ENCODE measurements at places on chromosomes 5 and 9.

DNA sequence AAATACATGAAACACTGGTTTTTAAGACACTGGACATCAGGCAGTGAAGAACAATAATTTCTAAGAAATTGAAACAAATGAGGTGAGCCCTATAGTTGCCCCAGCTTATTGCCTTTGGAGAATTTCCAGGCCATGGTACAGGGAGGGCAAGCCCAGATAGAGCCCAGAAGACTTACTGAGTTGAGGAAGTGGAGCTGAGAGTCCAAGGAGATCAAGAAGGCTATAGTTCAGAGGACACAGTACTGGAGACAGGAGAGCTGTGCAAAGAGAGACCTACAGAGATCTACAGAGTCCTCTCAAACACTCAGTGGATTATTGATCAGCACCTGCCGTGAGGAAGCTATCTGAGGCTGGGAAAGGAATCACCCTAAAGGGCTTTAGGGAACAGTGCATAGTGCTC, 112.6 kb downstream of the GALNT10 start:
- DNase-seq = no peak

DNA sequence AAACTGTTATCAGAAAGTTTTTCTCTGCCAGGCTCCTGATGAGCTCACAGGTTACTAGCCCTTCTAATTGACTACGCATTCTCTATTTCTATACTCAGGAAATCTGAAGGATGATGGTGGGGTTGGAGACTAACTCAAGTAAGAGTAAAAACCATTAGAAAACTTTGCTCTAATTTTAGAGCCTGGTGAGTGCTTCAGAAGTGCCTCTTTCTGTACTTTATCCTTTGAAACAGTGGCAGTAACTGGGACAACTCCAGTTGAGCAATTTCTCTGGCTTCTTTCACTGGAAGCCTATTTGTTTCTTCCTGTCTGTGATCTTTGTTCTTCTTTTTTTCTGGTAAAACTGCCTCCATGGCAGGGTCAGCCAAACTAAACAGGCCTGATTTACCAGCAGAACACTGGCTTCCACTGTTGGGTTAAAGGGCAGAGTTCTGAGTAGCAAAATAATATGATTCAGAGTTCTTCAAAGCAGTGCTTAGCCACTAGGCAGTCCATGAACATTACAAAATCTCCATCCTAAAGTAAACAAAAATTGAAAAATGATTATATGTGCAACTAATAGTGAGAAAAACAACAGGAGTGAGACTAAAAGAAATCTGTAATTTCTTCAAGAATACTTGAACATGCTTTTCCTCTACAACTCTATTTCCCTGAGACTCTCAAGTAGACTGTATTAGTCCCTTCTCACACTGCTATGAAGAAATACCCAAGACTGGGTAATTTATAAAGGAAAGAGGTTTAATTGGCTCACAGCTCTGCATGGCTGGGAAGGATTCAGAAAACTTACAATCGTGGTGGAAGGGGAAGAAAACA, 79.8 kb downstream of the MROH2B start:
- DNase-seq = no peak

DNA sequence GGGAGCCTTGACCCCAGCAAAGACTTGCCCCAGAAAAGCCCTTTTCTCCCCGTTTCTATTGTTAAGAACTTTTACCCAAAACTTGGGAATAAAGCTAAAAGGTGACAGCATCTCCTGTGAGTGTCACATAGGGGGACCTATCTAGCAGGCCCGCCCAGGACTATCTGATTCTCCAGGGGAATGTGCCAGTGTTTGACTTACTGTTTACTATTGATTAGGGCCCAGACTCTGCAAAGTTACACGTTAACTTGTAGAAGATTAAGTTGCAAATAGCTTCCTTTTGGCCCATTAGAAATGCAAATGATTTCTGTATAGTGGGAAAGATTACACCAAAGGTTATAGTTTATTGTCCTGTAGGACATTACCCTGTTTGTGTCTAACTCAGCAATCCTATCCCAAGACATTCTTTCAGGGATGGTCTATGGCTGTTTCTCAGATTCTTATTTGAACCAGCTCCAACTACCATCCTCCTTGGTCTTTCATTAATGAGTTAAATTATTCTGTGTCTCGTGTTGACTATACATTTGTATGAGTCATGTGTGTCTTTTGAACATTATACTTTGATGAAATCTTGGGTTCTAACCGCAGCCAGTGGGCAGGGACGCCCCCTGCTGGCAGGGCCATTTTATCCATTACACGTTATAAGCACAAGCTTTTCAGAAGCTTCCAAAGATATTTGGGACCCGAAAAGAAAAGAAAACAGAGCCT, 60.7 kb downstream of the HRH2 start:
- no peak for DNase-seq

GRCh38 chr9:76835571-76836283, 70.2 kb downstream of the PRUNE2 start:
- DNase-seq = no peak

DNA sequence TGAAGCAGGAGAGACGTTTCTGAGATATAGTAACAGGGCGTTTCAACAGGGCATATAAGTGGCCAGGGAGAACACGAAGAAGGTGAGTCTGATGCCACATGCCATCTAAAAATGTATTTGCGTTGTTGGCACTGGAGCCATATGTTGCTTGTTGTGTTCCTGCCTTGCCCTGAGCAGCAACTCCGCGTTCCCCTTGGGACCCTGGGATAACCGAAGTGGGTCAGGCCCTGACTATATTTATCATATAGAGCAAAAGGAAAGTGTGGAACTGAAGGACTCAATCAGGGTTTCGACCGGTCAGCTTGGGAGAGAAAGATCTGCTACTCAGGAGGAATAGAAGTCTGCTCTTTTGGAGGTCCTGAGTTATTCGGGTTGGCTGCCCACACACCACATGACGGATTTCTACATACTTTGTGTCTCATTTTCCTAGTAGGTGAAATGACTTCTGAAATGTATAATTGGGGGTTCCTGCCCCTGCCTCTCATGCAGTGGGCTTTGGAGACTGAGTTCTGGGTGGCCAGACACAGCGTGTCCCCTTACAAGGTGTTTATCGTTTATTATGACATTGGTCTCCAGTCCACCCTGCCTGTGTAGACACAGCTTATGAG, 3.0 kb downstream of the STC2 start:
- DNase-seq = no peak

DNA sequence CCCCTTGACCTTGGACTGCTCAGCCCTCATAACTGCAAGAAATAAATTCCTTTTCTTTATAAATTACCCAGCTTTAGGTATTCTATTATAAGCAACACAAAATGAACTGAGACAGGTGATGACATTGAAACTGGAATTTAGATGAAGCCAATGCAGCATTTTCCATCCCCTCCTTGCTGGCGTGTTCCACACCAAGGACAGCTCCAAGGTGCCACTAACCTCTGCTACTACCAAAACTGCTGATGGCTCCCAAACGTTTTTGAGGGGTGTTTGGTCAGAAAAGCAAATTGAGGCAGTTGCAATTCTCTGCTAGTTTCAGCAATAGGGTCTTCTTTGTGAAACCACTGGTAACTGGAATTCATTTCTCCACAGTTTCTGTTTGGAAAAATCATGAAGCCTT, 124.8 kb downstream of the DRD1 start:
- no peak for DNase-seq

DNA sequence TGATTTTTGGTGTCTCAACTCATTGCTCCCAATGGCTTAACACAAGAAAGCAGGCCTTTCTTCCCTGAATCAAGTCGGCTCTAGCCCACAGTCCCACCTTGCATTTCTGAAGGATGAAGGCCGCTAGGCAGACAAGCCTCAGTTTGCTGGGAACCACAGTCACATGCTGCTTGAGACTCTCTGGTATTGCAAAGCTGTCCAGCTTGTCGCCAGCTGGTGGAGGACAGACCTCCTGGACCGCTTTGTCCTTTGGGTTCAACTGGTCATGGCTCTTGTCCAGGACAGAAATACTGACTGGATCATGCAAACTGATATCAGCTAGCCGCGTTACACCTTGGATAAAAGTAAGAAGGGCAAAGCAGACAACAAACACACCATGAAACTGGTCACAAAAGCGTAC, 23.1 kb downstream of the DDX31 start:
- DNase-seq = no peak

DNA sequence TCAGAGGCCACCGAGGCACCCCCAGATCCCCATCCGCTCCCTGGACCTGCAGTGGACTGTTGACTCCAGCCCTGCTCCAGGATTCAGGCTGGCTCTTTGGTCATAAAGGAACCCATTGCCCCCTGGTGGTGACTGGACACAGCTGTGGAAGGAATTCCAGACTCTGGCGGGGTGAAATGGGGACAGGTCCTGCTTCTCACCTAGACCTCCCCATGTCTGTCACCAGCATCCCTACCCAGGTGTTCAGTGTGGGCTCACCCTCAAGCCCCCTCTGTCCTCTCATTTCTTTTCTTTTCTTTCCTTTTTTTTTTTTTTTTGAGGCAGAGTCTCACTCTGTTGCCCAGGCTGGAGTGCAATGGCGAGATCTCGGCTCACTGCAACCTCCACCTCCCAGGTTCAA, 25.5 kb upstream of the STXBP1 start:
- DNase-seq = no peak

DNA sequence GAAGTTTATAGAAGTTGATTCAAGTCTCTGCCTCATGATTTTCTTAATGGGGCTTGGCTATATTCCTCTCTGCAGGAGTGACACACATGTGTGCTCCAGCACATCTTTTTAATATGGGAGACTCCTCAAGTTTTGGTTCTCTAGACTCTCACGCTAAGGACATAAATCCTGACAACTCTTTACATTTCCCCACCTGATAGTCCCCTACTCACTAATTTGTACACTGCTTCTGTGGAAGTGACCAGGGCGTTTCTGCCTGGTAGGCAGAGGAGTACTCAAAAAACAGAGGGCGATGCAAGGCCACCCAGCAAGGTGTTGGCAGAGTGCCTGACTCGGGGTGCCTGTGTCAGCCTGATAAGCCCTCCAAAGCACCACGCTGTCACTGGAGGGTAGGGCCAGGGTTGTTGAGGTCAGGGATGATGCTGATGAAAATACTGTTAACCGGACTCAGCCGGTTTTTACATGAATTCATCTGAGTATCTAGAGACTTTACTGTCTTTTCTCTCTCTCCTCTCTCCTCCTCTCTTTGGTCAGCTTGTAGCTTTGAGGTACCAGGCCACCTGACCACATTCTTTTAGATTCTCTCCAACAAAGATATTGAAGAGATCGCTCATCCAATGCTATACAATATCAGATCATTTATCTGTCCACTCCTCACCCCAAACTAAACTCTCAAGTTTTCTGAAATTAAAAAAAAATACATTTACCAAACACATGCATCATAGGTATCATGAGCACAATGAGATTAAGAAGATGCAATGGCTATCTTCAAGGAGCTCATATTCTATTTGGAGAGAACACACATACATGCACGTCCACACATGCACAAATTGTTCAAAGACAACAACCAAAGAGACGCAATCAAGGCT, 205.2 kb downstream of the PIK3R1 start:
- DNase-seq = no peak

GRCh38 chr9:130681769-130682420, 11.7 kb upstream of the EXOSC2 start:
- DNase-seq = no peak

DNA sequence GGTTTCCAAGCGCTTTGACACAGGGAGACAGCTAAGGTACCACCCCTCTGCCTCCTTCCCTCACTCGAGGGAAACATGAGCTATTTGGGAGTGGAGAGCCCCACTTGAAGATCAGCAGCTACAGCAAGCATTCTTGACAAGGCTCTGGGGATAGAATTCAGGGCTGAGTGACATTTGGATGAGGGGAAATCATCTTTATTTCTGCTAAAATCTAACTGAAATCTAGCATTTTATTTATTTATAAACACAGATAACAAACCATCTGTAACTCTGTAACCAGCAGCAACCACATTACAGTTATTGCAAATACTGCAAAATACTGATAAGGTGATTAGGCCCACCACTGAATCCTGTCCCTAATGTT, 22.4 kb downstream of the RNF130 start:
- no peak for DNase-seq

DNA sequence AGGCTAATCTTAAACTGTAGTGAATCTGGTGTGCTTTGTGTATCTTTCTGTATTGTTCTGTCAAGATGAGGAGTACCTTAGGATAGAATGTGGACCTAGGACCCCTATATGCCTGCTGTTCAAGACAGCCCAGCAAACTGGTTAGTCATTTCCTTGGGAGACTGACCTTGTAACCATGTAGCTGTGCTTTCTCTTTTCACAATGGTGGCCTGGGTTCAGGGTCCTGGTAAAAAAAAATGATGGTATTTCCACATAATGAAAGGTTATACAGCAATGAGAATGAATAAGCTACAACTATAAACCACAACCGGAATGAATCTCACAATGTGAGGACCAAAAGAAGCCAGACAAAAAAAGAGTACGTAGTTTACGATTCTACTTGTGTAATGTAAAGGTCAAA, 36.4 kb upstream of the F2RL1 start:
- DNase-seq = no peak

DNA sequence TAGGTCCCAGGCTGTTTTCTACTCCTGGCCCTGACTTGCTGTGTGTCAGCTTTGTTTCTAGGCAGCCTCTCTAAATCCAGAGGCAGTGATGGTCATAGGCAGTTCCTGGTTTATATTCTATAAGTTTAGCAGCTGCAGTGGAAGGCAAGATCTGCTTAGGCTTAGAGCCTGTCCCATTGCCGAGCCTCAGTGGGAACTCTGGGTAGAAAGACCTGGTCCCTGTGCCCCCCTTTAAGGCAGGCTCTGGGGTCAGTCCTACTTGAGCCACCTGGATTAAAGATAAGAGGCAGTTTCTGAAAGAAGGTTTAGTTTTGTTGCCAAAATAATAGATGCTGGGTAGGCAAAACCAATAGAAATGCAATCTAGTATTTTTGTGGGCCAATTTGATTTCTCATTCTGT, 13.6 kb downstream of the MCCC2 start:
- no peak for DNase-seq

- no peak for DNase-seq
Measured at GRCh38 chr5:159777049-159777660, 139.1 kb upstream of the ADRA1B start.

GRCh38 chr5:170538696-170539586, 35.1 kb downstream of the KCNIP1 start:
- DNase-seq = no peak

DNA sequence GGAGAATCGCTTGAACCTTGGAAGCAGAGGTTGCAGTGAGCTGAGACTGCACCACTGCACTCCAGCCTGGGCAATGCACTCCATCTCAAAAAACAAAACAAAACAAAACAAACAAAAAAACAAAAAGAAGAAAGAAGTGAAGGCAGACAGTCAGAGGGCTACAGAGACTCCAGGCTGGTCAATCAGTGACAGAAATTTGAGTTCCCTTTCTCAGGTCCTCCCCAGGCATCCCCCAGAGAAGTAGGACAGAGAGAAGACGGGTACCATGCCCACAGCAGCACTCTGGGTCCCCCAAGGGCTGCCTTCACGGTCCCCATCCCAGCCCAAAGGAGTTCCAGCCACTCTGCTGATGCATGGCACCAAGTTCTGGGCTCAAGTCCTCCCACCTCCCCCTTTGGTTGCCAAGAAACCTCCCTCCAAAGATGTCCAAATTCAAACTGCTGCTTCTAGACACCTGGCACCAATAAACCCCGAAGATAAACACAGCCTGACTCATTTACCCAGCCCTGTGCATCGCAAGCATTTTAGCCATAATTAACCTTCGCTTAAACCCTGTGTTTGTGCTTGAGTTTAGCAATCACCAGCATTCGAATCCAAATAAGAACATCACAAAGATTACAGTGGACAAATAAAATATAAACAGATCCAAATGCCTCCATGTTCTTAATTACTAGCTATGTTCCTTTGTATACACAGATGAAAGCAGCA, 24.0 kb downstream of the SEMA4D start:
- no peak for DNase-seq
